ENCODE measurements at places on chromosomes 13 and 19.
A peak's percentile ranks its signal among the peaks of the same experiment; 100 is the strongest.

- no peak for DNase-seq
Measured at GRCh38 chr13:20193162-20193906, 596 bp upstream of the GJB2 start.

DNA sequence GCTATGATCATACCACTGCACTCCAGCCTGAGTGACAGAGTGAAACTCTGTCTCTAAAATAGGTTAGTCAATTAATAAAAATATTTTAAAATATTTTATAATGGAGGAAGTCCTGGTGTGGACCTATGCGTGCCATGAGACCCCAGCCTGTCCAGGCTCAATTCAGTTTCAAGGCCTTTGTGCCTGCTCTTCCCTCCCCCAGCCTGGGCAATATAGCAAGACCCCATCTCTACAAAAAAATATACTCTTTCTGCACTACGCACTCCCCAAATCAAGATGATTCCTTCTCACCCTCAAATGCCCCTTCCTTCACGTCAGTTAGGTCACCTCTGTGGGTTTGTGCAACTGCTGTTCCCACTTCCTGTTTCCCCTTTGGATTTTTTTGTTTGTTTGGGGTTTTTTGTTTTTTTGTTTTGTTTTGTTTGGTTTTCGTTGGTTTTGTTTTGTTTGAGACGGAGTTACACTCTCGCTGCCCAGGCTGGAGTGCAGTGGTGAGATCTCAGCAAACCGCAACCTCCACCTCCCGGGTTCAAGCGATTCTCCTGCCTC lies 1.4 kb upstream of the HSH2D start:
- no peak for DNase-seq

DNA sequence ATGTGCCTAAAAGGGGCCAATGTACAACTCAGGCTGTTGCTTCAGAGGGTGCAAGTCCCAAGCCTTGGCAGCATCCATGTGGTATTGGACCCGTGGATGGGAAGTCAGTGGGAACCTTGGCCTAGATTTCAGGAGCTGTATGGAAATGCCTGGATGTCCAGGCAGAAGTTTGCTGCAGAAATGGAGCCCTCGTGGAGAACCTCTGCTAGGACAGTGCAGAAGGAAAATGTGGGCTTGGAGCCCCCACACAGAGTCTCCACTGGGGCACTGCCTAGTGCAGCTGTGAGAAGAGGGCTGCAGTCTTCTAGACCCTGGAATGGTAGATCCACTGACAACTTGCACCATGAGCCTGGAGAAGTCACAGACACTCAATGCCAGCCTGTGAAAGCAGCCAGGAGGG lies 28.5 kb downstream of the GPC5 start:
- no peak for DNase-seq

GRCh38 chr19:38064661-38065425 lies 157.8 kb downstream of the SIPA1L3 start:
- DNase-seq, result no peak

DNA sequence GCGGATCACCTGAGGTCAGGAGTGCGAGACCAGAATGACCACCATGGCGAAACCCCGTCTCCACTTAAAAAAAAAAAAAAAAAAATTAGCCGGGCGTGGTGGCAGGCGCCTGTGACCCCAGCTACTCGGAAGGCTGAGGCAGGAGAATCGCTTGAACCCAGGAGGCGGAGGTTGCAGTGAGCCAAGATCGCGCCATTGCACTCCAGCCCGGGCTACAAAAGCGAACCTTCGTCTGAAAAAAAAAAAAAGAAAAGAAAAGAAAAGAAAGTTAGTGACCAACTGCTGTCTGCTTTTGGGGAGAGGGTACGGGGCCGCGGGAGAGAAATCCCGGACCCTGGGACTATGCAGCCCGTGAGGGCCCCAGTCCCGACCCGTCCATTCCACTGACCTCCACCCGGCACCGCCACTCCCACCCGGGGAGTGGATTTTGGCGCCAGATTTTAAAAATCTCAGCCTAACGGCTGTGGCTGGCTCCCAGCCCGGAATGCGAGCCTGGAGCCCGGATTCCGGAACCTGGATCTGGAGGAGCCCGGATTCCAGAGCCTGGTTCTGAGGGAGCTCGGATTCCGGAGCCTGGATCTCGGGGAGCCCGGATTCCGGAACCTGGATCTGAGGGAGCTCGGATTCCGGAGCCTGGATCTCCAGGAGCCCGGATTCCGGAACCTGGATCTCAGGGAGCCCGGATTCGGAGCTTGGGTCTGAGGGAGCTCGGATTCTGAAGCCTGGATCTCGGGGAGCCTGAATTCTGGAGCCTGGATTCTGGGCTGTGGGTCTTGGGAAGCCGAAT lies 6.1 kb upstream of the LMNB2 start:
- DNase-seq, result no peak

GRCh38 chr19:48646001-48646721 lies at the start of gene CA11:
Gene CA11, minus strand, starts transcription at chr19:48646187. Its CDS starts 555 bp downstream, at chr19:48645632.
- DNase-seq, result peak; percentile 92

- DNase-seq, result no peak
Measured at GRCh38 chr13:60893801-60894200, 496.8 kb downstream of the TDRD3 start.

GRCh38 chr19:51739466-51740213 lies 12.0 kb downstream of the FPR1 start:
- DNase-seq, result no peak

- DNase-seq, result no peak
Measured at GRCh38 chr13:95620825-95621498, 23.5 kb downstream of the DZIP1 start.

GRCh38 chr19:50266896-50267295 lies 62.3 kb downstream of the KCNC3 start:
- peak; percentile 44 for DNase-seq

GRCh38 chr13:83057119-83057518 lies 825.2 kb downstream of the SLITRK1 start:
- DNase-seq, result no peak

DNA sequence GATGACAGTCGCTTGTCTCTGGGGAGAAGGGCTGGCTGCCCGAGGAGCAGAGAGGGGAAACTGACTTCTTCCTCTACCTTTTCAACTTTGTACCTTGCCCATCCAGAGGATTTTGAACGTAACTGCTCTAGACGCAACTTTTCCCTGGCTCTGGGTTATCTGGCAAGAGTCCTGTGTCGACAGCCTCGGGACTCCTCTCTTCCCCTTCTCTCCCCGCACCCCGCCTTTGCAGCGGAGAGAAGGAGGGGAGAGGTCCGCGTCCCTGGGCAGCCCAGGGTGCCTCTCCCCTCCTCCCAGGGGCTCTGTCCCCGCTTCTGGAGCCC lies 574 bp downstream of the SH3GL1 start:
- no peak for DNase-seq
